ENCODE measurements at places on chromosomes 5 and 9.

GRCh38 chr5:173045474-173045873, 10.7 kb upstream of the CREBRF start:
- DNase-seq: no peak

GRCh38 chr5:77832938-77833337, 56.8 kb upstream of the TBCA start:
- DNase-seq: no peak

GRCh38 chr5:40738502-40738901, 17.3 kb downstream of the TTC33 start:
- no peak for DNase-seq

GRCh38 chr5:133319905-133320520, 268.2 kb downstream of the HSPA4 start:
- DNase-seq: no peak

DNA sequence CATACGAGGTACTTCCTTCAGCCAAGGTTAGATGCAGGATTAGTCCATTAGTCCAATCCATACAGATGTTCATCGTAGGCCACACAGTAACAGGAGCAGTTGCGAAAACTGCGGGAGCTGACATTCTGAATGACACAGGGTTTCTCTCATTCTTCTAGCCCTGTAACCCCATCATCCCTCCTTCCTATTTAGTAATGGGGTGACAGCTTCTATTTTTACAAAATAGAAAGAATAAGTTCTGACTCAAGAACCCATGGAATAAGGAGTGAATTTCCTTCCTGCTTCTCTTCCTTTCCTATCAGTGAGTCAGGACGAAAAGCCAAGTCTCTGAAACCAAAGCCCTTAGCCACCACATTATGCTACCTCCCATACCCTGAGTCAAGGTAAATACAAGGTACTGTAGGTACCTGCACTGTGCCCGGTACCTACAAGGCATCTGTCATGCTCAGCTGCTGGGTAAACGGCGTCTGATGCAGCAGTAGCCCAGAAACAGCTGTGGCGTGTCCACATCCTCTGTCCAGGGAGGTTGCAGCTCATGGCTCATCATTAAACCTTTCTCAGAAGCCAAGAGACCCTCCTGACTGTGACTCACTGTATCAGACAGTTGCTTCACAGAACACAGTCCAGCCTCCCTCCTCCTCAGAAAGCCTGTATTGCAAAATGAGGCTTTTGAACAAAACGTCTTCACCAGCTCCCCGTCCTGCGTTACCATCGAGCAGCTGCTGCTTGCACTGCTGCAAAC, 84.2 kb downstream of the ESM1 start:
- no peak for DNase-seq

- DNase-seq: no peak
These were observed 279.6 kb downstream of the FANCC start for GRCh38 chr9:95037789-95038521.

- DNase-seq: no peak
These were observed 524.5 kb upstream of the CLINT1 start for GRCh38 chr5:158383486-158383885.

DNA sequence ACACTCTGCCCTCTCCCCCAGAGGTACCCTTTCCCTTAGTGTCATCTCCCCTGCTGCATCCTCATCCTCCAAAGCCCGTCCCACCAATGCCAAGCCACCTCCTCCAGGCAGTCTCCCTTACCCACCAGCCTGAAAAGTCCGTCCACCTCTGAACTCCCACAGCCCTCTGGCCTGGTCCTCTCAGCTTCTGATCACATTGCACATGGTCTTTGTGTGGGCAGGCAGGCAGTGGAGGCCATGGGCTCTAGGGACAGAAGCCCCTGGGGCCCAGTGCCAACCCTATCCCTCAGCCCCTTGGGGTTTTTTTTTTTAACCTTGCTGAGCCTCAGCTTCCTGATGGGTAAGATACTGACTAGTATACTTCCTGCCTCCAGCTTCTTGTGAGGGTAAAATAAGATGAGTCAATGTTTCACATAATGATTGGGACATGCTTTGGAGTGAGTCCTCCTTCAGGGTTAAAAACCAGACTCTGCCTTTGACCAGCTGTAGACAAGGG, 19.4 kb downstream of the CSF1R start:
- DNase-seq: no peak

GRCh38 chr5:125376059-125376641, 629.7 kb upstream of the ZNF608 start:
- no peak for DNase-seq

- no peak for DNase-seq
These were observed 5.2 kb upstream of the AGPAT2 start for GRCh38 chr9:136692185-136693134.

DNA sequence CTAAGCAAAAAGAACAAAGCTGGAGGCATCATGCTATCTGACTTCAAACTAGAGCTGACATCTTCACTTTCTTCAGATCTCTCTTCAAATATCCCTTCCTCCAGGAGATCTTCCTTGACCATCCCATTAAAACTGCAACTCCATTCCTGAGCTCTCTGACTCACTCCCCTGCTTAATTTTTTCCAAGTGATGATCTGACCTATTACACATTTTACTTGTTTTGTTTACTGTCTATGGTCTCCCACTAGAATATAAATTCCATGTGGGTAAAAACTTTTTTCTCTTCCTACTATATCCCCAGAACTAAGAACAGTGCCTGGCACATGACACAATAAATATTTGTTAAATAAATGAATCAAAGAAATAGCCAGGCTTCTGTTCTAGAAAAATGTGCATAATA, 87.5 kb downstream of the SLIT3 start:
- DNase-seq: no peak

DNA sequence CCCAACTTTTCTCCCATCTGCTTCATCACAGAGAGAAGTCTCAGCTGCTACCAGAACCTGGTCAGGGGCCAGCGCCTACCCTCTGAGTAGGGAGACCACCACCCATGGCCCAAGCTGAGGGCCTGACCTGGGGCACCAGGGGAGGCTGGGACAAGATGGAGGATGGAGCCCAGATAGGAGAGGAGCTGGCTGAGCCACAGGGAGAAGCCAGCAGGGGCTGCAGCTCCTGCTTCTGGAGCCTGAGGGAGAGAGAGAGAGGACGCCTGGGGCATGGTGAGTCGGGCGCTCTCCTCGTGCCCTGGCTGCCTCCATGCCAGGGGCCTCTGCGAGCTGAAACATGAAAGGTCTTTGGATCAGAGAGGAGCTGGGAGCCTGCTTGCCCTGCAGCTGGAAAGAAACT, 1.4 kb upstream of the FOXI1 start:
- DNase-seq: no peak

GRCh38 chr9:4939118-4939561, 45.9 kb upstream of the JAK2 start:
- no peak for DNase-seq

DNA sequence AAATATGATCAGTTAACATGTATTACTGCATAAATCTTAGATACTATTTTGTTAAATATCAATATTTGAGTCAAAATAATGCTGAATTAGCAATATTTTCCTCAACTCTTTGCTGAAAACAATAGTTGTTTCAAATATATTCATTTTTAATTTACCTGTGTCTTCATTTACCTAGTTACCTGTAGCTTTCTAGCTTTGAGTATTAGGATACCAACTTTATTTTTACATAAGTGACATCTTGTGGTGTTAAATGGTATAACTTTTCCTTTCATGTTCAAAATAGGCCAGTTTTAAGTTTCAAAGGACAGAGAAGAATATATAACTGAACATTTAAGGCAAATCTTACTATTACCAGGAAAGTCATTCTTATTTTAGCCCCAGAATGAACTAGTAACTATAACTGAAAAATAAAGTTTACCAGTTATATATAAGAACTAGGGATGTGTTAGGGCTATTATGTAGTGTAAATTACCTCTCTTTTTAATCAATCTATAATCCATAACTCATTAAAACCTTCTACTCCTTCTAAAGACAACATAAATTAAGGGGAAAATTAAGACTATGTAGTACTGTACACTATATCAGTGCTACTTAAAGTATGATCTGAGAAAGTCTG, 25.3 kb downstream of the AP3B1 start:
- no peak for DNase-seq

- no peak for DNase-seq
These were observed 63.0 kb downstream of the C5orf15 start for GRCh38 chr5:133905424-133905823.

- no peak for DNase-seq
These were observed 13.2 kb upstream of the LRRC14B start for GRCh38 chr5:178110-178509.

DNA sequence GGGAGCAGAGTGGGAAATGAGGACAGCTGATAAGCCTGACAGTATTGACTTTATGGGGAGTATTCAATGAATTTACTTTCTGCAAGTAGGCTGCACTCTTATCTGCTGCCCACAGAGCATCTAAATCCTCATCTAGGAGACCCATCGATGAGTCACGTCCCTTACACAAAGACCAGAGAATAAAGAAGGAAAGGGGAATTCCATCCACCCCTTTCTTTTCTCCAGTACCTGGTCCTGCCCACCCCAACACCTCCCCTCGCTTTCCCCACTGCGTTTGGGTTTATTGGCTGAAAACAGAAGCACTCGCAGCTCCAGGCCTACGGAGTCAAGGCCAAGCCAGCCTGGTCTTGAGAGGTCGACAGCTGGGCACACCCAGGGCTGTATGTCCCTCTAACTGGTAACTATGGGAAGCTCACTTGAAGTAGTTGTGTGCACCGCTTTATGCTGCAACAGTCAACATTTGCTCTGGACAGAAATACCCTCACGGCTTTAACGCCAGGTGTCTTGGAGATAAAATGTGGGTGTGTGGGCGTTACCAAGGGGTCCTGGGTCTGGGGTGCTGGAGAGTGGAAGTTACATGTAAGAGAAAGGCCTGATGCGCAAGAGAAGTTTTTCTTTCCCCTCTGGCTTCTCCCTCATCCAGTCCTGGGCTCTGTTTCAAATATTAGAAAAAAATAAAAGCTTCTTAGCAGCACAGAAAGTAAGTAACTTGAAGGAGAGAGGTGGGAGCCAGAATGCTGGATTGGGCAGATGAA, 14.5 kb upstream of the TAL2 start:
- no peak for DNase-seq

DNA sequence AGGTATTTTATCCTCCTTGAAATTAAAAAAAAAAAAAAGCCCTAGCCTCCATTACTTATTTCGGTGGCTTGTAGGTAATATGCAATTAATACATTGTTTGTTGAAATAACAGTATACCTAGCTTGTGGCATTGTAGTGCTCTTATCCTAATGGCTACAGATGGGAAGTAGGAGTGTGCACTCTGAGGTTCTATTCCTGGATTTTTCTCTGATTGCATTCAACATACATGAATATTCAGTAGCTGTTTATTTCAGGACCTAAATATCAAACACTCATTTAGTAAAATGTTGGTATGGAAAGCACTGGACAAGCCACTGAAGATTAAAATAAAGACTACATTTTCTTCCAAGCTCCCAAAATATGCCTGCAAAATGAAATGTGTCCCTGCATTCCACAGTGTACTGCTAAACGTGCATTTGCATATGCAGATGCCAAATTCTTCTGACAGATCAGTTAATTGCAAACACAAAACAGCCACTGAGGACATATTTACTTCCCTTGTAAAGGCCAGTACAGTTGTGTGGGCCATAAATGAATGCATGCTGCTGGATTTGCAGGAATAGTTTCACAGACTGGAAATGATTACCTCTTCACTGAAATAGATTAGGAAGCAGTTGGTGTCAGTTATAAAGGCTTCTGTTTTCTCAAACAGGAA, 826.1 kb downstream of the PRELID2 start:
- no peak for DNase-seq

GRCh38 chr5:165138236-165138635, 1632.8 kb downstream of the MAT2B start:
- DNase-seq: no peak
